ENCODE measurements at places on chromosomes 5 and 9.

DNA sequence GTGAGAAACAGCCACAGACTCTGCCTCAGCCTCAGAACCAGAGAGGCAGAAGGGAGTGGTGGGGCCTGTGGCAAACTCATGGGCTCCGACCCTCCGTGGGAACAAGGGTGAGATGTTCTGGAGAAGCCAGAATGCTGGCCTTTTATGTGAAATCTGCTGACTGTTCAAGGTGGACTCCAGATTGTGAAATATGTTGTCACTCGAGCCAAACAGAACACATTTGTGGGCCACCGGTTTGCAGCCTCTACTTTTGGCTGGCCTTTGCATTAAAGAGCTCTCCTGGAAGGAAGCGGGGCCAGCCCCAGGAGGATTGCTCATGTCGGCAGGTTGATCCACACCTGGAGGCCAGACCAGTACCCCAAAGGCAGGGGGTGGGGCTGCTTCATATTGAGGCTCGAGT lies 62.4 kb downstream of the ERGIC1 start:
- no peak for DNase-seq

DNA sequence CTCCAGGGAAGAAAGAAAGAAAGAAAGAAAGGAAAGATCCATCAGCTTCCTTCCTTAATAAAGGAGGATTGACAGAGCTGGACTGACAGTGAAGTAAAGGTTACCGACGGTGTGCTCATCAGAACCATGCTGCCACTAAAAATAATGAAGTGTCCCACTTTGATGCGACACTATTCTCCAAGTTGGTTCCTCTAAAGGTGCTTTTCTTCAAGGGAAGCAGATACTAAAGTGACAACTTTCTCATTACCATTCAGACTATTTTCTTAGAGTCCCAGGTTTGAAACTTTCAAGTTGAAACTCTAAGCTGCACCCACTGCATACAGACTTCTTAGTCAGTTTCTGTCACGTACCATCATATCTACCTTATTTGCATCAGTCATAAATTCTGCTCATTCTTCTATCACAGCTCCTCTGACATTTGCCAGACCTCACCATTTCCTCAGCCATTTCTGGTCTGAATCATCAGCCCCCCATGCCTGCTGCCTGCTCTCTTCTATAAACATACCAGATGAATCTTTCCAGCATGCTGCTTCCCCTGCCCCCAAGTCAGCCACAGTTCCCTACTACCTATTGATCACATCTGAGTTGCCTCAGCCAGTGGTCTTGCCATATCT lies 177.6 kb downstream of the DEPDC1B start:
- no peak for DNase-seq

DNA sequence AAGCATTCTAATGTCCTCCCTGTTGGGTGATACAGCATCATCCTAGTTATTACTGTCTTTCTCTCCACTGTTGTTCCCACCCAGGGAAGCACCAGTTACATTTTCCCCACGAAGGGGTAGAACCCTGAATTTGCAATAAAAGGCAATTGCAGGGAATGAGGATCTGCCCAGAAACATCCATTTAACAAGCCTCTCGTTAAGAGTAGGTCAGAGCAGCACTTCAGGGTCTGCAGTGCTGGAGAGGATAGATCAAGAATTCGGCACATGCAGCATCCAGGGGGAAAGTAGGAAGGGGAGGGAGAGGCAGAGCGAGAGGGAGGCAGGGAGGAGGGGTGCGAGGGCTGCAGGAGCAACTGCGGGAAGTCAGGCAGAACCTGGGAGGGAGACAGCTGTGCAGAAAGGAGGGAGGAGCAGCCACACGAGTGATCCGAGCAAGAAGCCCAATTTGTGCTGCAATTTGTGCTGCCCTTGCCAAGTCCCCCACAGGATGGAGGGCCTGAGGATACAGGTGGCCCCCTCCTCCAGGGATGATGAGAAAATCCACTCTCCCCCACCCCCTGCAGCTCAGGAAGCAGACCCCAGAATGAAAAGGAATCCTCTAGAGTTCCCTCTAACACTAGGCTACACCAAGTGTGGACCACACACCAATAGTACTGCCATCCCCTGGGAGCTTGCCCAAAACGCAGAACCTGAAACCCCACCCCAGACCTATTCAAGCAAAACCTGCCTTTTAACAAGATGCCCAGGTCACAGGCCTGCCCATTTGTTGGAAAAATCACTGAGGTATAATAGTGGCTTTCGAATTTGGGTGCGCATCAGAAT lies 62.2 kb downstream of the EPB41L4B start:
- DNase-seq = no peak

GRCh38 chr5:77008413-77008812 lies 21.8 kb upstream of the AGGF1 start:
- no peak for DNase-seq

DNA sequence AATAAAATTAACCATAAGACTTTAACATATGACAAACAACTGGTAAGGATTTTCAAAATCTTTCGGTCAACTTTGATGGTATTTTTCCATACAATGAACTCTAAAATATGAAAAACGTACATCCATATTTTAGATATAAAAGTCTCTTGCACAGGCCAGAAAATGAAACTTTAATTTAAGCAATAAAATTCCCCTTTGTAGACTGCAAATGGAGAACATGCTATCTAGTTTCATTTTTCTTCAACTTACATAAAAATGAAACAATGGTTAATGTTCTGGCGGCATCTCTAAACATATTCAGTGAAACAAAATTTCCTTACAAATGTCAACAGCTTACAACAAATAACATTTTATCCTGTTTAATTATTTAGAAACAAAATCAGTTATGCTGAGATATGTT lies 84.0 kb downstream of the USP20 start:
- DNase-seq = no peak

GRCh38 chr5:160240350-160240749 lies 11.0 kb downstream of the FABP6 start:
- DNase-seq = no peak

DNA sequence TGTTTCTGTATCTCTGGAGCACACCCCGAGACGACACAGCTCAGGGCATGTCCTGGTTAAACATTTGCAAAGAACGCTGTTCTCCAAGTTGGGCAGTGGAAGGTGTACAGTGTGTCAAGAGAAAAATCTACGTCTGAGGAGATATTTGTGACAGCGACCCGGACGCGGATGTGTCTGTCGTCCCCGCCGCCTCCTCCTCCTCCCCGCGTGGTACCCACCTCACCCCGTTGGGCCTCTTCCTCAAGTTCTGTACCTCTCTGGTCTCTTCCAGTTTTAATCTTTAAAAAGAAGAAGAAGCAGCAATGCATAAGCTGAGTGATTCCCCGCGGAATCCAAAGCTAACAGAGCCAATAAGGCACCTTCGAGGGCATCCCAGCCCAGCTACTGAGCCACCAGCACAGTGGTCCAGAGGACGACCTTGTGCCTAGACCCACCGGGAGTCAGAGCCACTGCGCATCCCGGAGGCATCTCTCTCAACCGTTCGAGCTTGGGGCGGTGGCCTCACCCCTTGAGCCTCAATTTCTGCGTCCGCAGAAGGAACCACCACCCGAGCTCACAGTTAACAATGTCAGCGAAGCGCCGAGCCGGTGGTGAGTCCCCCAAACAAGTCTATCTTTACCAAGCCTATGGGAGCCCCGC lies 467 bp downstream of the C9orf78 start:
- DNase-seq = peak; percentile 41

- DNase-seq = peak; percentile 78
Observed at GRCh38 chr5:151164687-151165392, 7.3 kb upstream of the ANXA6 start.

- DNase-seq = no peak
Observed at GRCh38 chr9:116039312-116039711, 114.3 kb upstream of the PAPPA start.

DNA sequence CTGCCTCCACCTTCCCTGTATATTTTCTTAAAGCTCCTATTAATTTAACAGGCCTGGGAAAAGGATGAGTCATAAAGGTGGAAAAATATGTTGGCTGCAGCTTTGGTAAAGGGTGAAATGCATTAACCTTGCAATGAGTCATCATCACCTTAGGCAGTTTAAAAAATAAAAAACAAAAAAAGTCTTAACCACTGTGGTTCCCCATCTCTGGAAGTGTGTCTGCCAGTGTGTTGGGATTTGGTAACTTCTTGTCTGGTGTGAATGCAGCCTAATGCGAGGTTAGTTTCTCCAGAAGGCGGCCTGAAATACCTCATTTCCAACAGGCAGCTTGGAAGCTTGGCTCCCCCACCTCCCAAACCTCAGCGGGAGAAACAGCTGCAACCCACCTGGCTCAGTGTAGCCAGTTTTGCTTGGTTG lies 265.3 kb upstream of the GAS1 start:
- no peak for DNase-seq

DNA sequence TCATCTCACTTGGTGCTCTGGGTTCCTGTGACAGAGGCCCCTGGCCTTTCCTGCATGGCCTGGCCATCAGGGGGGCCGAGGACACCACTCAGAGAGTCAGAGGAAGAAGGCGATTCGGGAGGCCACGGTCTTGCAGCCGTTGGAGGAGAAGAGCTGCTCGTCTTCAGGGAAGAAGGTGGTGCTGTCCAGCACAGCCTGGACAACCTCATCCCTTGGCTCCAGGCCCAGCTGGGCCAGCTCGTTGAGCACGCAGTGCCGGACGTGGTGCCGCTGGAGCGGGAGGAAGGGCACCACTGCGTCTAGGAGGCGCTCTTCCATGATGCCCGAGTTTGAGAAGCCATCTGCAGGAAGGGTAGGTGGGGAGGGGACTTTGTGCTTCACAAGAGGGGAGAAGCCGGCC lies 3.2 kb downstream of the TOR2A start:
- no peak for DNase-seq

DNA sequence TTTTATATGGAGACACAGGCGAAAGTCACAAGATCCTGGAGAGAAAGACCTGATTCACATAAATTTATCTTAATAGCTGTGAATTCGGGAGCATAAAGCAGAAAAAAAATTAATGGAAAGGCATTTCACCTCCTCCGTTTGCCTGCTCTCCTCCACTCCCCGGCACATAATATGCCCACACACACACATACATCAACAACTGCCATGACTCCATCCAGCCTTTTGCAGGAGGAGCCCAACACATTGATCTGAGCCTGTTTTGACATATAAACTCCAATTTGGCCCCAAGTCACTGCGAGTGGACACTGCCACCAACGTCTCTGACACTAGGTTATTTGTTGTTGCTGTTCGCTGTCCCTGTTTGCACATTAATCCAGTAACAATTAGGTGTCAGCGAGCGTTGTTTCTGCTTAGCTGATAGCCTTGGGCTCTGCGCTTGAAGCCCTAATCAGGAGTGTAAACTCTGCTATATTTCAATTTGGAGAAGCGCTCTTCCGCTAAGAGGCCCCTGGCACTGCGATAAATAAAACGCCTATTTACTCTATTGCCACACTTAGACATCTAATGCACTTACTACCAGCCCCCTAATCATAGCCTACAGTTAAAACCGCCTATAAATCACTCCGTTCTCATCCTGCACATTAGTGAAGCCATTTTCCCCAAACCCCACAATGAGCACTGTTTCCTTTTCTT lies 195.8 kb upstream of the TBCA start:
- no peak for DNase-seq

DNA sequence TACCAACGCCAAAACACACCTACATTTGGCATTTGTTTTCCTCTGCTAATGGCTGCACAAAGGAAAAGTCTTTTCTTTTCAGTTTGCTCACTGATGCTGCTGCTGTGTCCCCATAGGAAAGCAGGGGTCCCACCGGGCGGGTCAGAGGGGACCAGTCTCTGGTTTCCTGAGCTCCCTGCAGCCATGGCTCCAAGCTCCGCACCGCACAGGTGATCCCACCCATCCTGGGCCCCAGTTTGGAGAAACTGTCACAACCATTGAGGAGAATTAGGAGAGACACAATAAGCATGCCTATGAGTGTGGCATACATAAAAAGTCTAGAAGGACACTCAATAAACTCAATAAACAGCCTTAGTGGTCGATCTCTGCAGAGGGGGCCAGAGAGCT lies 19.9 kb downstream of the MED10 start:
- DNase-seq = no peak

GRCh38 chr9:90969021-90969675 lies 167.5 kb downstream of the SYK start:
- no peak for DNase-seq

DNA sequence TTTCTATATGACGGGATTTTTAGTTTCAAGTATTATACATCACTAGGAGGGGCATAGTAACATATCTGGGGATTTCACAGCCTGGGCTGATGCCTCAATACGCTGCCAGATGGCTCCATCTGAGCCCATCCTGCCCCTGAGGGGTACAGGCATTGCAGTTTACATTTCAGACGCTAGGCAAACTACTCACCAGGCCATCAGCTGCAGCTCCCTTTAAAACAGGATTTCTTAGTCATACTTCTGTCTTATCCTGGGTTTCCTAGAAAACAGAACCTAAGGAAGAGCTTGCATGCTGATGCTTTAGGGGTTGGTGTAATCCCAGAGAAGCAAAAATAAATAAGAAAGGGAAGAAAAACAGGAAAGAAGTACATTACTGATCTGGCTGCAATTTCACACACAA lies 372.8 kb upstream of the PIK3R1 start:
- DNase-seq = peak; percentile 9

DNA sequence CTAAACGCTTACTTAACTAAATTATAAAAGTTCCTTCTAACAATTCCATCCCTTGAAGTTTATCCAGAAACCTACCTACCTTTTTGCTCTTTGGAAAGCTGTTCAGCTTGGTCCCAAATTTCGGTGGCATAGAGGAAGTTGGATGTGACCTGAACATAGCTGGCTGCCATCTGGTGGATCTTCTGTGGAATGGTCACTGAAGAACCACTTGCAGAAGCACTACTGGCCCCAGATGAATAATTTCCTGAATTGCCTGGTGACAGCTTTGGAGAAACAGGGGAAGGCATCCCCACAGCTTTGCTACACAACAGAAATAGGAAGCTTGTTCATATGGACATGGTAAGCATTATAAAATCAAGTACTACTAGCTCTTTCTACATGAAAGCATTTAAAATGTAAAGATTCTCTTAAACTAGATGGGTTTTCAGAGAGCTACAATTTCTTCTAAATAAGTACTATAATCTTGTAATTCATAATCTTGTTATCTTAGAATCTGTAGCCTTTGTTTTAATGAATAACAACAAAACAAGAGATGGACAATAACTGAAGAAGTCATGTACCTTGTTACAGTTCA lies 9.9 kb downstream of the LEAP2 start:
- DNase-seq = peak; percentile 71

DNA sequence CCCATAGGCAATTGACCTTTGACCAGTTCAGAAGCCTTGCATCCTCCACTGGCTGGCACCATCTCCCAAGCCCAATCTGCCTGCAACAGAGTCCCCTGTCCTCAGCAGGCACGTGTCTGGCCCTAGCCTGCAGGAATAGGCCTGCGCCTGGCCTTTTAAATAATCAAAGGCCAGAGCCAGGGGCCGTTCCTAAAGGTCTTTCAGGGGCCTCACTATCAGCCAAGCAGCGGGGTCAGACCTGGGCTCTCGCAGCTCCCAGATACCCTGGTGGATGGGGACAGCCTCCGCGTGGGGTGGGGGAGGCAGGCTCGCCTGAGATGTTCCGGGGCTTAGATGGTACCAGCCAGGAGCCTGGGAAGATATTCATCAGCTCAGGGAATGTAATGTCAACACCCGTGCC lies 32.6 kb downstream of the SLC6A3 start:
- no peak for DNase-seq

GRCh38 chr5:31470608-31471007 lies 61.3 kb downstream of the DROSHA start:
- DNase-seq = peak; percentile 75
